Omental fat pad (tissue), 4 donors: ENCODE measurements at places on chromosomes 1 and 21. TPM values are rescaled to one million over a fixed set of nuclear protein-coding genes. Genes with fewer than 3 reads are reported as not detected.

Gene WNT4
- total RNA-seq: not detected

GRCh38 chr1:184810735-184811343 is 56.2 kb upstream of the EDEM3 start:
- no peak for DNase-seq

GRCh38 chr1:3604468-3604974 is 6.8 kb downstream of the MEGF6 start:
- DNase-seq: no peak

DNA sequence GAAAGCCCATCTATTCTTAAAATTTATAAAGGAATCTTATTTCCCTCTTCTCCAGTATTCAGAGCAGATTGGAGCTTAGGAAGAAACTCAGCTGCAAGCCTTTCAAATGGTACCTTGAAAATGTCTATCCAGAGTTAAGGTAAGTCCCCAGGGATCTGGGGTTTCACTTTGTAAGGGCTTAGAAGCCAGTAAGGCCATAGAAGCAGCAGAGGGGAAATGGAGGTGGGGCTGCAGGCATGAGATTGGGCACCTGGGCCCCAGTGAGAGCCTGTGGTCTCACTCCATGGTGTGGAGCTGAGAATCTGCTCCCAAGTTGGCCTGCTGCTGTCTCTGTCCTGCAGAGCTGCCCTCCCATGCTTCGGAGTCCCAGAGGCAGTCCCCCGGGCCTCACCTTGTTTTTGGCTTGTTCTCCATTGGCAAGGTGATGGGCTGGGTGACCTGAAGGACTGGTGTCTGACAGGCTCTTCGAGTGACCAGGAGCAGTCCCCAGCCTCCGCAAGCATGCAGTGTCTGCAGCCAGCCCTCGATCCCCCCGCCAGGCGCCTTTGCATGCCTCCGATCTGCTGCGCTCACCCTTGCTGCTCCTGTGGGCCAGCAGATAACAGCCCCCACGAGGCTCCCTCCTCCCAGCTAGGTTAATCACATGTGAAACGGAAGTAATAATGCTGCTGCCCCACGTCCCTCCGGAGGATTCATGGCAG is 163.1 kb downstream of the PGBD5 start:
- no peak for DNase-seq

- no peak for DNase-seq
Measured at GRCh38 chr1:245791410-245792312, 636.9 kb downstream of the KIF26B start.
